Left colon (tissue), 2 donors: ENCODE measurements at places on chromosomes 13 and 19. TPM values are rescaled to one million over a fixed set of nuclear protein-coding genes. Genes with fewer than 3 reads are reported as not detected.

Gene KLF1
- total RNA-seq = not detected

Gene LILRB1
- total RNA-seq = 2.5 TPM

Gene ERVV-1
- total RNA-seq = not detected

Gene PSG3
- not detected for total RNA-seq

Gene BRCA2
- 4.2 TPM for total RNA-seq

Gene NALCN
- 0.03 TPM for total RNA-seq

Gene ZNF573
- total RNA-seq = 6.0 TPM

Gene F10
- total RNA-seq = 1.6 TPM

Gene ZNF221
- total RNA-seq = 2.1 TPM

Gene SIRT2
- total RNA-seq = 39.9 TPM

Gene ZNF616
- 7.1 TPM for total RNA-seq

Gene SLC6A16
- total RNA-seq = 0.50 TPM

- no peak for DNase-seq
Observed at GRCh38 chr13:30572859-30573275, 44.9 kb upstream of the USPL1 start.

- no peak for DNase-seq
Observed at GRCh38 chr19:5255602-5256231, 84.9 kb downstream of the PTPRS start.

GRCh38 chr13:27188239-27188638, 16.6 kb upstream of the USP12 start:
- no peak for DNase-seq

GRCh38 chr19:18062028-18062427, 24.7 kb downstream of the IL12RB1 start:
- no peak for DNase-seq

- DNase-seq = no peak
Observed at GRCh38 chr13:25249001-25249543, 38.2 kb downstream of the MTMR6 start.

DNA sequence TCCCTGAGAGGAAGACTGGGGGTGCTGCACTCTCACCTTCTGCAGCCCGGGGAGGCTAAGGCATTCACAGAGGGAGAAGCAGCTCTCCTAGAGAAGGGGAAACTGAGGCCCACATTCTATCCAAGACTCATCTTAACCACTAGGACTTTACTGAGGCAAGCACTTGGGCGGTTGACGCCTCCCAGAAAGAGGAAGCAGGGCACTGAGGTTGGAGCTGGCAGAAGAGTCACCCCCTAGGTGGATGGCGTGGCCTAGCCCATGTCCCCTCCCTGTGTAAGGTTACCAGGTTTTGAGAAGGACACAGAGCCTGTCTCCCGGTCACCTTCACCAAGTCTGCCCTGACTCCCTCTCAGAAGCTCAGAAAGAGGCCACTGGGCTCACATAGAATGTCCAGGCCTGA, 2.7 kb downstream of the S1PR2 start:
- DNase-seq = no peak

- no peak for DNase-seq
Observed at GRCh38 chr19:23203841-23204344, 46.3 kb downstream of the ZNF724 start.

DNA sequence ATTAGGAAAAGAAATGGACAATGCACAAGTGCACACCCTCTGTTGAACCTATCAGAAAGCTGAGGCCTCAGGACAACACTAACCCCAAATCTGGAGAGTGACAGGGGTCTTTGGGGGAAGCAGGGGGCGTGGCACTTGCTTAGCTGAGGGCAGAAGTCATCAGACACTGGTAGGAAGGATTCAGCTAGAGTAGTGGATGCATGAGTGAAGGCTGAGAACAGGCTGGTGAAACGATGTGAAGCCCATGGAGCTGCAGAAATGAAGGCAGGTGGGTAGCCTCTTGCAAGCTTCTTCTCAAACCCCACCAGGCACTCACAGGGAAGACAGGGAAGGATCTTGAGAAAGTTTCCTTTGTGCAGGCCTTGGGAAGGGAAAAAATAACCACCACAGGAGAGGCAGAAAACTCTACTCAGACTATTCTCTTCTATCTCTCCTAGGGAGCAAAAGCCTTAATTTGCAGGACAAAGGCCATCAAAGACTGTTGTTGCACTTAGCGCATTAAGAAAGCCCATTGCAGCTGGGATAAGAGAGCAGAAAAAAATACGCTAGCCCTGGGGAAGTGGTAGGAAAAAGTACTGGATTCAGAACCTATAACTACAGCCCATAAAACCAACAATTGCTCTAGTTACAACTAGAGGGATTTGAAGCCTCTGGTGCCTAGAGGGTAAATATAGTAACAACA, 193.3 kb upstream of the ZNF536 start:
- DNase-seq = no peak

DNA sequence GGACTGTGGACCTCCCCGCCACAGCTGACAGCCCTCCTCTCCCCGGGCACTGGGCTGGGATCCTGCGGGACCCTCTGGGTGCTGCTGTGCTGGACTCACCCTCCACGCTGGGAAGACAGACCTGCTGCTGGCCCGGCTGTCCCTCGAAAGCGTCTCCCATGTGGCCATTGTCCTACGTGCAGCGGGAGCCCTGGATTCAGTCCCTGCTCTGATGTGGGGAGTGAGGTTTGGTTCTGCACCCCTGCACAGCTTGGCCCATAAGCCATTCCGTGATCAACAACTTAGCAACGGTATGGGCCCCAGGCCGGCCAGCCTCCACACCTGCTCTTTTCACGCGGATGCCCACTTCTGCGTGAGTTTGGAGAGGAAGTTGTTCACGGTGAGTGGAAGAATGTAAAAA, 195.2 kb downstream of the TEX29 start:
- DNase-seq = no peak

DNA sequence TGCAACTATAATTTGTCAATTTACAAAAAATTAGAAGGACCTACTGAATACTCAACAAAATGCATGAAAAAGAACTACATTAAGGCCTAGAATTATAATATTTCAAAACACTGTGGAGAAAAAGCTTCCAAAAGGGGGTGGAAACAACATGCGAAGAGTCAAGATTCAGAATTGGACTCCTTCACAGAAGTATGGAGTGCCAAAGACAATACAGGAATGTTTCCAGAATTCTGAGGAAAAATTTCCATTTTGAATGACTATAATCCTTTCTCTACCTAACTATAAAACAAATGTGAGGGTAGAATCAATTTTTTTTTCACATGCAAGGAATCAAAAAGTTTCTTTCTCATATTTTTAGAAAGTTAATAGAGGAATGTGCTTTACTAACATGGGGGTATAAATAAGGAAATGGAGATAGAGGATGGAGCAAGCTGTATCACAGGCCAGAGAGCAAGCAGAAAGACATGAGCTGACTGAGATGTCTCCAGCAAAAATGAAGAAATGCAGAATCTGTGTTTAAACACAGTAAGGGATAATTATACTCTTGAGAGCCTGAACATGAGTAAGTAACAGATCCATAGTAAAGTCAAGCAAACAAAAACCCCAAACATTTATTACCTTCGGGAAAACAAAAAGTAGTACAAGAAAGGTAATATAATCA, 39.5 kb upstream of the SMAD9 start:
- DNase-seq = no peak

GRCh38 chr13:38902551-38902950, 88.1 kb downstream of the STOML3 start:
- DNase-seq = no peak

DNA sequence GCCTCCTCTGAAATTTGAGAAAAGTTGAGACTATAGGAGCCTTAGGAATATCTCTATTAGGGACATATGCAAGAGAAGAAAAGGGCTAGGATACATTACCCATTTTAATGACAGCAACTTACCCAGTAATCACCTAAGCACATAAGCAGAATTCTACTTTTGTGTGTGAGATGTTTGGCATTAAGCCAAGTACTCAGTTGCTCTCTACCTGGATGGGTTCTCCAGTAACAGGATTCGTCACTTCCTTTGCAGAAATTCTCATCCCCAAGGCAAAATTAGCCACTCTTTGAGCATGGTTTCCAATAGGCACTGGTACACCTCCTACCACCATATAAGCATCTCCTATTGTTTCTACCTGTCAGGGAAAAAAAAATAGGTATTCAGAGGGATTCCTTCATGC, 95.1 kb downstream of the C13orf42 start:
- no peak for DNase-seq

- DNase-seq = no peak
Observed at GRCh38 chr13:105672881-105673280, 862.6 kb downstream of the EFNB2 start.

GRCh38 chr13:76019421-76020044, 383.4 kb downstream of the LMO7 start:
- DNase-seq = no peak

DNA sequence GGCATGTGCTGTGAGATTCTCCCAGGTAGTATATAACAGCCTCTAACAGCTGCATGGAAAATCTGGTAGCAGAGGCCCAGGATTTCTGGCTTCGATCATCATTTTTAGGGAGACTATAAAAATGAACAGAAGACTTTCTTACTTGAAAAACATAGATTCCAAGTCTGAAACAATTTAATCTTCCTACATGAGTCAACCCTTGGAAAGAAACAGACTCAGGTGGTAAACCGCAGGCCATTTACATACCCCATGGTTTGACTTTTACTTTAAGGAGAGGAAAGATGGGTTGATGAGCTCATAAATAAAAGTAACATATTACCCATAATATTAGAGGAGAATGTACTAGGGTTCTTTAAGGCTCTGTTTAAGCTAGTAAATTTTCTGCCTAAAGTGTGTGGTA, 121.6 kb downstream of the CYSLTR2 start:
- no peak for DNase-seq

DNA sequence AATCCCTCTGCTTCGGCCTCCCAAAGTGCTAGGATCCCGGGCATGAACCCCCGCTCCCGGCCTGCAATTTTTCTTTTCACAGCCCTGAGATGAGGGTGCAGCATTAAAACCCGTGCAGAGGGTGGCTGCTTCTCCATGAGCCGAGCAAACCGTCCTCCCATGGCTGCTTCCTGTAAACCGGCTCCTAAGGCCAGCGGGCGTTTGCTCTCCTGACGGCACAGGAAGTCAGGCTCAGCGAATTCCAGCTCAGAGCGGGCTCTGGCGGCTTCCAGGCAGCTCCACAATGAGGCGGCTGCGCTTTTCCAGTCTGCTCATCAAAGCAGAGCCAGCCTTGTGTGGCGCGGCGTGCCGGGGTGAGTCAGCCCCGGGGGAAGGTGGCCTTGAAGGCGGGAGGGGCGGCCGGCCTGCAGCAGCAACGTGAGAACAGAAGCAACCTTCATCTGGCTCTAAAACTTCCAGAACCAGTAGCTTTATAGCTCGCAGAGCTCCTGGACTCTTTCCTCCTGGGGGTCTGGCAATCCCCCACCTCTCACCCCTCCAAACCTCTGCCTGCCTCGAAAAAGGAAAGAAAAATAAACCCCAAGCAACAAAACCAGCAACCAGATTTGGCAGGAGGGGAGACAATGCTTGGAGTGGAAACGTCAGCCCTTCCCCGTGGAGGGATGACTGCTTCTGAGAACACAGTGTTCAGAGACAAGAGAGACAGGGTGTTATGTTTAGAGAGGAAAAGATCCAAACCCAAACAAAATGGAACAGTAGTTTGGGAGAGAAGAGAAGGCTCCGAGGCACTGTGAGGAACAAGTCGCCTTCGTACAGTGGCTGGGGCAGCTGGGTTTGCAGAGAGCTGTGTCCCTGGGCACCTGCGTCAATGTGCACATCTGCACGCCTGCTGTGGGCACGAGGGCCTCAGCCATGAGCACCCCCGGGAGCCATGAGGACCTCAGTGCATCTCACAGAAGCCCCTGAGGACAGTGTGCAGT, 67.8 kb downstream of the GADD45B start:
- peak; percentile 88 for DNase-seq

DNA sequence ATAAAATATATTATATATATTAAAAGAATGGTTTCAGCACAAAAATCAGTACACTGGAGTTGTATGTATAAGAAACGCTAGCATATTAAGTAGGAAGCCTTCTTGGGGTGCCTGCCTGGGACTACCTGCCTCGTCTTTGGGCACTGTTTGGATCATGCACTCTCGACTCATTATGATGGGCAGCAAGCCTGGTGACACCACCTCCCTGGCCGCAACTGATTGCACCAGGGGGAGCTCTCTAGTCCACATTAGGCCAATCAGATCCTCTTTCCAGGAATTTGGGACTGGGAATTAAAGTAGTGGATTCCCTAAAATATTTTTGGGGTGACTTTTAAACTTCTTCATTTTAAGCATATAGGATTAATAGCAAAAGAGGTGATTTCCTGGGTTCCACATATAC, 56.0 kb upstream of the RGCC start:
- DNase-seq = no peak

DNA sequence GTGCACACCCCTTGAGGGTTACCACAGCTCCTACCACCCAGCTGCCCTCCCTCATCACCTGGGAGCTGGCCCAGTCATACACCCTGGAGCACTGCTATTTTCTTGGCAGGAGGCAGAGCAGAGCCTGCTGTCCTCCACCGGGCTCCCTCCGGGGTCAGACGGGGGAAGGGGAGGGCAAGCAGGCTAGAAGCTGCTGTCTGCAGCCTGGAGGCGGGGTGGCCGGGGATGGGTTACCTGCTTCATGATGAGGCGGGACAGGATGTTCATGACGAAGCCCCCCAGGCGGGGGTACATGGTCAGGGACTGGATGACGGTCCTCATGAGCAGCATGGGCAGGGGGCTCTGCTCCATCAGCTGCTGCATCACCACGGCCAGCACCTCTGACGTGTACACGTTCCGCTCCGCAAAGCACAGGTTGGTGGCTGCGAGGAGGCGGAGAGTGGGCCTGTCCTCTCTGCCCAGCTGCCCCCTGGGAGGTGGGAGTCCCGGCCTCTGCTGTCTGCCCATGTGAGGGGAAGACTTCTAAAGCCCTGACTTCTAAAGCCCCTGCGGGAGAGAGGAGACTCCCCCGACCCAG, 2.7 kb upstream of the RSPH6A start:
- no peak for DNase-seq

DNA sequence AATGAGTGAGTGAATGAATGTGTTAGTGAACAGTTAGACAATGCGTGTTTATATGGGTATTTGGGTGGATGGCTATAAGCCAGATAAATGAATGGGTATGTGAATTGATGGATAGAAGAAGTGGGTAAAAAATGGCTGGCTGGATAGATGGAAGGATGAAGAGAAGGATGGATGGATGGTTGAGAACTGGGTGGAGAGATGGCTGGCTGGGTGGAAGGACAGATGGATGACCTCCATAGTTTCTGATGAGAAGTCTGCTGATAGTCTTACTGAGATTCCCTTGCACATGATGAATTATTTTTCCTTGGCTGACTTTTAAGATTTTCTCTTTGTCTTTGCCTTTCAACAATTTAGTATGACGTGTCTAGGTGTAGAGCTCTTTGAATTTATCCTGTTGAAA, 57.4 kb downstream of the RYR1 start:
- DNase-seq = no peak

DNA sequence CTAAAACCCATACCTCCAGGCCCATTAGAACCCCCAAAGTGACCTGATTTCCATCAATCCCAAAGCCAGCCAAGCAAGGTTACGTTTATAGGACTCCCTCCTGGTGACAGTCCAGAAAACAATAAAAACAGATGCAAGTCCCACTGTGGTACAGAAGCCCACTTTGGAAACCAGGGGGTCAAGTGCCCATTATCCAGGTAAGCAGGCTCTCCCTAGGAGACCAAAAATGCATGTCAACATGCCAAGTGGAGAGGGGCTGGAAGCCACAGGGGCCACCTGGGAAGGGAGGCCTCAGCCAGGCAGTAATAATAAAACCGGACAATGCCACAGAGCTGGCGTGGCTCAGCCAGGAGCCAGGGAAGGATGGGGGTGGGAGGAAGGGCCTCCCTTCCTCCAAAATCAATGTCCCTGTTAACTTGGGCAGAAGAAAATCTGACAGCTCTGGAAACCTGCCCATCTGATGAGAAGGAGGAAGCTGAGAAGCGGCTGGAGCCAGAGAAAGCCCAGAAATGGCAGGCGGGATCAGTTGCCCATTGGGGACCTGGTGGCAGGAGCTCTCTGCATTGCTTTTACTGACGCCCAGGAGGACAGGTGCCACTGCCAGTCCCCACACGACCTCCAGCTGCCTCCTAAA, 160.4 kb downstream of the ZIC5 start:
- DNase-seq = no peak
